ENCODE measurements at places on chromosomes 7 and 10.
A peak's percentile ranks its signal among the peaks of the same experiment; 100 is the strongest.

- DNase-seq, result no peak
These were observed 274.2 kb downstream of the ADARB2 start for GRCh38 chr10:1462994-1463633.

DNA sequence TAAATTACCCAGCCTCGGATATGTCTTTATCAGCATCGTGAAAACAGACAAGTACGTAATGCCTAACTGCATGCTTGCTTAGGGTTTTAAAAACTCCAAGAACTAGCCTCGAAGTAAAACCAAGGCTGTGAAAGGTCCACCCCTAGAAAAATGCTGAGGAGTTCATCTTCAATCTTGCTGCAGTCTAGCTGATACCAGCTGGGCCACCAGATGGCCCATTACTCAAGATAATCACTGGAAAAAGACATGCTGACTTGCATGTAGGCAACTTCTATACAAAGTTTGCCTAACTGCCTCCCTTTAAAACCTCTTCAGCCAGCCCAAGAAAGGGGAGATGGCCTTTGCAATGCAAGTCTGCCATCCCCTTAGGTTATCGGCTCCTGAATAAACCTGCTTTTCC, 614.1 kb downstream of the GALNT17 start:
- DNase-seq, result no peak

DNA sequence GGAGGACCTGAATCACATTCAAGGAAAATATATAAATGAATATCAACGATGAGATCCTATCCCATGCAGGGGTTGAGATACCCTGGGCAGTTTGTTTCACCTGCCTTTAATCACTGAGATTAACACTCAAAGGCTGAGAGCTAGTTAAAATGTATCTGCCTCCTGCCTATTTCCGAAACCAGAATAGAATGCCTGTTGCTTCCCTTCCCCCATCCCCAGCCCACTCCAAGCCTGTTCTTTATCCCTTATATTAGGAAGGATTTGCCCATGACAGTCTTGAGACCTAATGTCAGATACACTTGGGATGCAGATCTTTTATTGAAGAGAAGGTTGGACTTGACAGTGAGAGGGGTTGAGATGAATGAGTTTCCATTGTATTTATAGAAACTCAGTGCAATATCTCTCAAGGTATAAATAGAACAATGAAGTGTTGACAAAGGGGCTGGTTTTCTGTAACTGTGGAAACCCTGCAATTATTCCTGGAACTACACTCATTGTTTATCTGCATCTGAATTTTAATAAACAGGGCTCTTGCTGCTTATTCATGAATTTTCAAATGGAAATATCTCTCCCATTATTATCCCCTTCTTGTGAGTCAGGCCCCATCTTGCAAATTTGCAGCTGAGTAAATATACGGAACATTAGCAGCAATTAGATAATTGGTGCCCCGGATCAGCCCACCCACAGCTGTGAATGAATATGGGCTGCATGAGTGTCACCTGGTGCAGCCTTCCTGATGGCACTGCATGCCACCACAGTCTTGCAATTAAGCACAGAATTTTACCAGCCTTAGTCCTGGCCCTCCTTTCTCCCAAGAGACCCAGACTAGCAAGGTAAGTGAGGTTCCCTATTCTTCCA, 66.7 kb downstream of the SORCS3 start:
- DNase-seq, result no peak

- no peak for DNase-seq
These were observed 221.7 kb upstream of the TCF7L2 start for GRCh38 chr10:112728118-112728883.

DNA sequence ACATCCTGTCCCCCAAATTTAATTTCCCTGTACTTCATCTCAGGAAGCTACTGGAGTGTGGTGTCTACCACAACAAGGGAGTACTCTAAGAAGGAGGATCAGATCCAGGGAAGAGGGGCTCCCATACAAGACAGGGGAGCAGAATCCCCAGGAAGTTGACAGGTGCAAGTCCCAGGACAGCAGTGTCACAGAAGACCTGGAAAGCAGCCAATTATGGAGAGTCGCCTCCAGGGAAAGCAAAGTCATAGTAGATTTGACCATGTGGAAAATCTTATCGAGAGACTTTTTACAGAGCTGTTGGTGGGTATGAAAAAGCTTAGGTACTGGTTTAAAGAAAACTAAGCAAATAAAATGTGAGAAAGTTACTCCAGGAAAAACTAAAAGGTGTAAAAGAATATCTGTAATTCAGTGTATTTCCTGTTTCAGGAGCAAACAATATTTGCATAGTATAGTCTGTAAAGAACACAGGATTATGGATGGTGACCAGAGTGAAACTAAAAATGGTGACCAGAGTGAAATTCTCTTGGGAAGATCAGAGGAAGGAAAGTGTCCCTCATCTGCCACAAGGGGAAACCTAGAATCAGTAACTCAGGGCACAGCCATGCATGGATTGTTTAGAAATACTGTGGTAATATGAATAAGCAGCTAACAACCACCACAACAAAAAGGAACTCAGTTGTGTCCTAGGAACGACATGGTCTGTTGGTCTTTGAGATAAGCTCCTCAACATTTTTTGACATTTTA, 44.5 kb downstream of the LANCL2 start:
- DNase-seq, result no peak

DNA sequence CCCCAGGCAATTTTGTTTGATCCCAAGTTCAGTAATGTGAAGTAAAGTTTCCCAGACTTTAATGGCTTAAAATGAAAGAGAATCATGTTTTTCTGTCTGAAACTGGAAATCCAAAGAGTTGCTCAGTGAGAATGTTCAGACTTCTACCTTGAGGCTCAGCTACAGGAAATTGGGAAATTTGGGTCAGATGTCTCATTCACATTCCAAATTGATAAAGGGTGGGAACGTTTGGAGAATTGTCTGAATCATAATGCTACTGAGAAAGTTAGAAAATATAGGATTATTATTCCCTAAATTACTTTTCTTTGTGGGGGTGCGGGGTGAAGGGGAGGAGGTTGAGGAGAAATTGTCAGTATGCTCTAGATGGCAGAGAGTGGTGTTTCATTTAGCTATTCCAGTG, 773.9 kb downstream of the LRMDA start:
- DNase-seq, result no peak

GRCh38 chr7:18123508-18124239, 96.0 kb upstream of the PRPS1L1 start:
- DNase-seq, result no peak

- DNase-seq, result no peak
These were observed 86.9 kb upstream of the ZNF746 start for GRCh38 chr7:149584530-149584929.

DNA sequence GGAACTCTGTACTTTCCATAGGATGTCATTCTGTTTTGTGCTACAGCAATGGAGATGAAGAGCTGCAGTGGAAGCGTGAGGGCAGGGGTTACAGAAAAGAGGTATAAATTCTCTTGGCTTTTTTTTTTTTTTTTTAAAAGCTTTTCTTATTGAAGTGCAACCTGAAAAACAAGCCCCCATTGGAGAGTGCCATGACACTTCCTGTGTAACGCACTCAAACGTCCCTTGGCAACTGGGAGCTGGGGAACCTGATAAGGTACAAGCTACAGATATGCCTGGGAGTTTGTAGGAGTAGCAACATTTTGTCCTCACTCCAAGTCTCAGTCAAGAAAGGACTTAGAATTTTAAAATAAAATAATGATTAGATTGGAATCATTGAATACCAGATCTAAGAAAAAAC, 512.1 kb downstream of the RPS24 start:
- DNase-seq, result no peak

- no peak for DNase-seq
These were observed 112.4 kb upstream of the FAM171A1 start for GRCh38 chr10:15483215-15484075.

DNA sequence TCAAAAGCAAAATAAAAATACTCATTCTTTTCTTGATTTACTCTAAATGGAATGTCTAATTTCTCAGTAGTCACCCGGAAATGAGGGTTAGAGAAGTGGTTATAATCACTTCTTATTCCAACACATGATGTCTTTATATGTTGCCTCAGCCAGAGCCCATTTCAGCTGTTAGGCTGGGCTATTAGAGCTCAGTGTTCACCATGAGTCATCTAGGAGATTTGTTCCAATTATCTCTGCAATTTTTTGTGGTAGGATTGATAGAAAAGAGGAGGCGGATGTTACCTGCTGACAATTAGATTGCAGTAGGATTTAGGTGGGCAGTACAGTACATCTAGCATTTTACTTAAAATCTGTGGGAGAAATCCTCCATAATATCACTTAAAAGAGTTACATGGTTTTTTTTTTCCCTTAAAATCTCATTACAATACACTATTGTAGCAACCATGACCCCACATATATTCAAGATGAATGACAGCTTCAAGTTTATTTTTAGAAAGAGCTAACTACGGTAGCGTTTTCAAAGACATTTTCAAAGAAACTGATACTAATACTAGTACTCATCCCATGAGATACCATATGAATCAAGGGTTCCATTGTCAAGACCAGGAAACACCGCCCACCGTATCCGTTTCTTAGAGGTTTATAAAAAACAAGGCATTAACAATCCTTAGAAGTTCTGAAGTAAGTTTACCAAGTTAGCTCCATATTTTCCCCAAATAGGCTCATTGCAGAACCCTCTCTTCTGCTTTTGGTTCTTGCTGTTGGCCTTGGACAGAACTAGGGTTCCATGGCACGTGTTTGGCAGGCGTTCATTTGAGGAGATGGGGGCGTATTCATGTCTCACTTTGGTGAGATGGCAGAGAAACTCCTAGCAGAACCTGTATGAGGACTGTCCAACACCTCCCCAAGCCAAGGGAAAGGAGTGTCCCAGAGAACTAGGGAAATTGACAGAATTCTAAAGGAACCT, 10.4 kb downstream of the CPA2 start:
- DNase-seq, result peak; percentile 21

Measured in activated CD4-positive, alpha-beta T cell treated with anti-CD3 and anti-CD28 coated beads for 24 hours (primary cell).